Neural crest cell (in vitro differentiated cells): ENCODE measurements at places on chromosomes 16 and 17.

- no peak for DNase-seq
Measured at GRCh38 chr16:10738231-10739077, 5.2 kb upstream of the NUBP1 start.

DNA sequence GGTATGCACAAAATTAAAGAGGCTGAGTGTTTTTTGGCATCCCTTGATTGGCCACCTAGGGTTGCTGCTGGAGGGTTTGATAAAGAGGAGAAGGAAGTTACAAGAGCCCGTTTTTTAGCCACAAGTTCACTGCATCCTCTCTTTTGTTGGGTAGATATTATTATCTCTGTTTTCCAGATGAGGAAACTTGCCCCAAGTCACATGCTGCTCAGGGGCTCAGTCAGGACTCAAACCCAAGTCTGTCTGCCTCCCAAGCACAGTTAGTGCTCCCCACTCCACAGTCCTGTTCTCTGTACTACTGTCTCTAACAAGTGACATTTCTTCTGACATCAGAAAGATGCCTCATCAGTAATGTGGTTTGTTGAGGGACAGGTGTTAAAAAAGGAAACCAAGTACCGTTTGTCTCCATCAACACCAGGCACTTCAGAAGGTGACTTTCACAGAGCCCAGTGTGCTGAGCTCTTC is 1.4 kb downstream of the NT5M start:
- no peak for DNase-seq

DNA sequence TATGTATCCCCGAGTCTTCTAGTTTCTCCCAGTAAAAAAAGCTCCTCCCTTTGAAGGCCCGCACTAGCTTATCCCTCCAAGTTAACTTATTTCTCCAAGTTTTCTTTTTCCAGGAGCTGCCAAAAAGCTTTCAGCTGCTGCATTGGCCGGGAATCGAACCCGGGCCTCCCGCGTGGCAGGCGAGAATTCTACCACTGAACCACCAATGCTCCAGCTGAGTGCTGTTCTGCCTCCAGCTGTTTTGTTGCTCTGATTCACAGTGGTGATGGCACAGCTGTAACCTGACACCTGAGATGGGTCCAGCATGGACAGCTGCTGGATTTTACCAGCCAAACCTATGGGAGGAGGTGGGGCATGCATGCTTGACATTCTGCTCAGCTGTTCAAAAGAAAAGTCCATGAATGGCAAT is 22.1 kb downstream of the VAC14 start:
- peak; percentile 57 for DNase-seq

- DNase-seq = no peak
Measured at GRCh38 chr17:75736173-75736835, 15.0 kb downstream of the ITGB4 start.

GRCh38 chr16:89300311-89300975 is 82.9 kb downstream of the ZNF778 start:
- DNase-seq = no peak

DNA sequence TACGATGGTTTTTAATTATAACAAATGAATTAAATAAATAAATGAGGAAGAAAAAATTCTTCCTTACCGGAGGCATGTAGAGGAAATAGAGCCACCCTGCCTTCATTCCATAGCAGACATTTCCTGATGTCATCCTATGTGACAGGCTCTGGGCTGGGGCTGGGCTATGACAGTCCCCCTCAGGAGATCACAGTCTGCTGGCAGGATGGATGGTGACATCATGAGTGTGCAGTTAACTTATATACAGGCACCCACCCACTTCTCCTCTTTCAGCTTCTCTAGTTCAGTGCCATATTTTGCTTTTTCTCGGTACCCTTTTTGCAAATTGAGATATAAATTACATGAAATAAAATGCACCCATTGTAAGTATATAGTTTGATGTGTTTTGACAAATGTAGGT is 6.4 kb upstream of the CMTM3 start:
- no peak for DNase-seq

DNA sequence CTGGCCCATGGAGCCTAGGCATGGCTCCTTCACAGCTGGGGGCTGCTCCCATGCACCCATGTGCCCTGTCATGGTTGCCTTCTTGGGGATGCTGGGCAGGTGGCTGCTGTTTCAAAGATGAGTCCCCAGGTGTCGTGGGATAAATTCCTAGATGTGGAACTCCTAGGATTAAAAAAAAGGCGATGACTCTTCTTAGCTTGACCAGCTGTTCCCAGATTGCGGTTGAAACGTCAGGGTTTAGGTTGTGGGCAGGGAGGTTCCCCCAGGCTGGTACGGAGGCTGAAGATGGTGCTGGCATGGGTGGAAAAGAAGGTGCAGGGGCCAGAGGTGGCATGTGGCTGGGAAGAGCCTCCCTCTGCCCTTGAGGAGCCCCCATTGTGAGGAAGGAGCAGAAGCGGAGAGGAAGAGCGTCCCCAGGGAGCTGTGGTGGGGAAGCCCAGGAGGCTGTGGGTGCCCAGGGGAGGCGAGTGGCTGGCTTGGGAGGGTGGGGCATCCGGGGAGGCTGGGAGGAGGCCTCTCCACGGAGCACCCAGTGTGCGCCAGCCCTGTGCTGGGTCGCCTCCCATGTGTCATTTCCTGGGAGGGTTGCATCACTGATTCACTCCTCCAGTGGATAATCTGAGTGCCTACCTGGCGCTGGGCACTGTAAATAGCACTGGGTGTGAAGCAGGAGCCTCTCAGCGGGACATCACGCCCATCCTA is 7.5 kb upstream of the KCNJ12 start:
- DNase-seq = no peak

DNA sequence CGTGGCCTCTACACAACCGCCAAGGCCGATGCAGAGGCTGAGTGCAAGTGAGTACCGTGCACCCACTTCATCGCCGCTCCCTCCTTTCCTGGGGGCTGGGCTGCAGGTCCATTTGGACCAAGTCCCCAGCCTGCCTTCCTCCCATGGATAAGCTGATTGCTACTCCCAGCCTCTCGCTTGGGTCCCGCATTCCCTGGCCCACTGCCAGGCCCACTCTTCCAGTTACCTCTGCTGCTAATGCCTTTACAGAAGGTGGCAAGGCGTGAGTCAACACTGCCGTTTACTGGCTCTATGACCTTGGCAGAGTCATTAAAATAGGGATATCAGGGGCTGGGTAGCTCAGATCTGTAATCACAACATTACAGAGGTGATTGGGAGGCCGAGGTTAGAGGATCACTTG is 11.2 kb downstream of the SULT1A2 start:
- no peak for DNase-seq

DNA sequence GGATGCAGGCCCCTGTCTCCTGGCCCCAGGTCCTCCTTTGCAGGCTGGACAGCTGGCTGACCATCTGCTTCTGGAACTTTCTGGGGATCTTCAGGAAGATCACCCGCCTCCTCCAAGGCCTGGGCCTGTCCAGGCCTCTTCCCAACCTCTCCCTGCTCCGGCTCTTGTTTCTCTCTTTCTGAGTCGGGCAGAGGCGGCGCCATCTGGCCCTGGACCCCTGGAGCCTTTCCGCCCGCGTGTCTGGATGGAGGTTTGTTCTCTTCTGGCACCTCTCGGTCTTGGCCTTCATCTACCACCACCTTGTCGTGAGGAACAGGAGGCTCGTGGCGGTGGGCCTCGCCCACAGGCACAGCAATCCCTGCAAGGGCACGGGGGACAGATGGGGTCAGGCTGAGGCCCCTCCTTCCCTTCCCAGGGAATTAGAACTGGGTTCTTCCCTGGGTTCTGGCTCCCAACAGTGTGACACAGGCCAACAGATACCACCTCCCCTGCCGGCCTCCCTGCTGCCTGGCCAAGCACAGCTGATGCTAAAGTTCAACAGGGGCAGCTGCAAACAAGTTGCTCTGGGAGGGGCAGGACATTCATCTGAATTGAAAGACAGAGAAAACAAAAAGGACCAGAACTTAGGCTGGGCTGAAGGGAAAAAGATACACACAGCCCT is 13.3 kb downstream of the NDUFAF8 start:
- DNase-seq = no peak

DNA sequence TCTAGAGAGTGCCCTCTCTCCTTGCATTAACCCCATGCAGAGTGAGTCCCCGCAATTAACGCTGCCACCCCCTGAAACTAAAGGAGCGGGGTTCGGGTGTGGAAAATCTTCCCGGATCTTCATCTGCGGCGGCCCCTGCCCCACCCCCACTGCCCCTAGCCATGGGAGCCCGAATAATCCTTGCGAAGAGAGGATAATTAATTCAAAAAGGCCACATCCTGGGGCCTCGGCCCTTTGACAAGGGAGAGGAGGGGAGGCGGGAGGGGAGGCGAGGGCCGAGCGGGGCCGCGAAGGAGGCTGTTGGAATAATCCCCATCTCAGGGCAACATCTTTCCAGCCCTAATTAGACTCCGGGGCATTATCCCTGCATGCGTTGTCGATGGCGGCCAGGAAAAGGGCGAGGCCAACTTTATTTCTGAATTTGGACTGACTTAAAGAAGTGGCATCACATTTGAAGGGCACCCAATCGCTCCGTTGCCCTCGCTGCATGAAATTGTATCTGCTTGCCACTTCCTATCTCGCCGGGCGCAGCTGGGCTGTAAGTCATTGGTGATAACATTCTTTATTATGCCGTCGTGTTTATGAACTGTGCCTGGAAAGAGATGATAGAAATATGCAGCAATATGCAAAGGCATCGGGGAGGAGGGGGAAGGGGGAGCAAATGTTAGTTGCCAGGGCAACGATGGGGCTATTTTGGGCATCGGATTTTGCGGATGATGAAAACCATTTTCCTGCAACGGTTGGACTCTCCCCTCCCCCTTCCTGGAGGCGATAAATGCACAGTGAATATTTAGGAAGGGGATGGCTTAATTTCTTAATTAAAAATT is 387.1 kb upstream of the TNRC6C start:
- DNase-seq = peak; percentile 26

- DNase-seq = no peak
Measured at GRCh38 chr17:19759568-19760549, 11.8 kb upstream of the ALDH3A1 start.

- DNase-seq = no peak
Measured at GRCh38 chr17:55577687-55578086, 66.4 kb upstream of the SMIM36 start.

GRCh38 chr16:66617728-66618127 is 13.2 kb downstream of the CMTM3 start:
- no peak for DNase-seq

DNA sequence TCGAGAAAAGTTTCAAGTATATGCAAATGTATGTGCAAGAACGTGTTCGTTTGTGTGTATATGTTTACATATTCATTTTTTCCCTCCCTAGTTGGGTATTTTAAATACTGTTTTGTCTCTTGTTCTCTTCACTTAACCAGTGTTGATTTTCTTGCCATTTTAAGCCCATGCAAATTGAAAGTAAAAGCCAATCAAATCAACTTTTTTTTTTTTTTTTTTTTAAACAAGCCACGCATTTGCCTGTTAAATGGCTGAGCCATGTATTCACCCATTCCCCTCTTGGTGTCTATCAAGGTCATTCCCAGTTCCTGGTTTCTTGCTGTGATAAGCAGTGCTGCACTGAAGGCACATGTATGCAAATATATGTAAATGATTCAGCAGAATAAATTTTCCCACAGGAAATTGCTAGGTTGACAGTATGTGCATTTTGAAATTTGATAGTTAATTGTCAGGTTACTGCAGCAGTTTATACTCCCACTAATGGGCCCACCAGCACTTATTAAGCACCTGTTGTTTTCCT is 12.2 kb downstream of the ABCC1 start:
- no peak for DNase-seq

GRCh38 chr17:59786536-59787319 is 79.3 kb downstream of the VMP1 start:
- no peak for DNase-seq

DNA sequence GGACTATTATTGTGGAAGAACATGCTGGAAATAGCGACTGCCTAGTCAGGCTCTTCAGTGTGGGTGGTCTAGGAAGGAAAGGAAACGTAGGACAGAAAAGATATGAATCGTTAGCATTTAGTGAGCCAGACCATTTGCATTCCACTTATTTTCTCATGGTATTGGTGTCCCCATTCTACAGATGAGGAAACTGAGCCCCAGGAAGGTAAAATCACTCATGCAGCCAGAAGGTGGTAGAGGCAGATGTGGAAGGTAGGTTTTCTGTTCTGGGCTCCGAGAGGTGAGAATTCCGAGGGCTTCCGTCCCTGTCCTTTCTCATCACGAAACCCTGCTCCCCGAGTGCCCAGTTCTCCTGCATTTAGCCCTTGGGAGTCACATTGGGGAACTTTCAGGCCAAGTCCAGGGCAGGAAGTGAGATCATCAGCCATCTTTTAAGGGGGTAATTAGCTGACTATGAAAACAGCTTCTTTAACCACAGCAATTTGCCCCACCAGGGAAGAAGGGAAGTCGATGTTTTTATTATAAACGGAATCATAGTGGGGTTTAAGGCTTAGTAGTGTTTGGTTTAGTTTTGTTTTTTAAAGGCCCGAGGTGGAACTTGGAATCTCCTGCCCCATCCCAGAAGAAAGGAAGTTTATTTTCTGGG is 110.7 kb upstream of the IRX3 start:
- no peak for DNase-seq

DNA sequence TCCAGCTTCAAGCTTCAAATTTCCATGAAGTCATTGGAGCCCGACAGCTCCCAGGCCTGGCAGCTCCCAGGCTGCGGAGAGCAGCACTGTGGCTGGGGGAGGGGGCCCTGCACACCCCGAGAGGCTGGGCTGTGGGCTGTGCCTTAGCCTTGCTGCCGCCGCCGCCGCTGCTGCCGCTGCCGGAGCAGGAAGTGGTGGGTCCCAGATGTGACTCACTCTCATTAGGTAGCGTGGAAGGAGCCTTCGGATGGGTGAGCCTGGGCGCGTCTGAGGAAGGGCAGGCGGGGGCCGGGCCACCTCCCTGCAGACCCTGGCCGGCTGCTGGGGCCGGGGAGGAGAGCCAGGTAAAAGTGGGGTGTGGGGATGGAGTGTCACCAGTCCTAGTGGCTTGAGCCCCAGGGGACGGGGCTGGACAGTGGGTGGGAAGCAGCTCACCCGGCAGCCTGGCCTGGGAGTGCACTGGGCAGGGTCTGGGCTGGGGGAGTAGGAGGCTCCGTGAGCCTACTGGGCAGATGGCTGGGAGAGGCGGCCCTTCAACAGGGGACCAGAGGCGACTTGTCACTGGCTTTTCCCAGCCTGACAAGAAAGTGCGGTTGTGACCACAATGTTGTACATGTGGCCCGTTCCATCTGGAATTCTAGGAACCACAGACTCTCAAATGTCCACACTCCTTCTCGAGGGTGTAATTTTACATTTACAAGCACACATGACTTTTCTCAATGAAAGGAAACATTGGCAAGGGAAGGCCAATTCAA is at the start of gene ADCY7:
ADCY7 (plus strand) TSS at position 215 of the 755 bp plus-strand sequence. CDS start 21,629 bp downstream, outside the sequence.
- DNase-seq = no peak
